NCI-H187 treated with DMSO at 0.1 percent for 48 hours (cell line): ENCODE measurements at places on chromosomes 5 and 9.

GRCh38 chr9:83125671-83126070 is 62.7 kb upstream of the RASEF start:
- no peak for DNase-seq

GRCh38 chr5:132274050-132274792 is 16.7 kb downstream of the PDLIM4 start:
- DNase-seq, result no peak

GRCh38 chr9:86783884-86784283 is 163.4 kb downstream of the GAS1 start:
- DNase-seq, result no peak

DNA sequence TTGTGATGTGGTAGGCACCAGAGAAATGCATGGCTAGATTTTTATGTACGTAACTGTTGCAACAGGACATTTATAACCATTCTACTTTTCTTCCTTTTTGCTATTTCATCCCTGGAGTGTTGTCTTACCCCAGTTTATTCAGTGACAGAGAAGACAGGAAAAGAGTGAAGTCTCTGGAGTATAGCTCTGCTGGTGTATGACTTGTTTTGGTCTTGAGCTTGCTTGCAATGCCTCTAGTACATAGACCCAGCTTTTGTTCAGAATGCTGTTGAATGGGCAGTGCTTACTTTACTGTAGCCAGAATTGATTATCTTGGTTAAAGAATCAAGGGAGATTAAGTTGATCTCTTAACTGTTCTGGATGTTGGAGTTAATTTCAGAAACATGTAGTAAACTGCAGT is 94.3 kb downstream of the PBX3 start:
- no peak for DNase-seq

DNA sequence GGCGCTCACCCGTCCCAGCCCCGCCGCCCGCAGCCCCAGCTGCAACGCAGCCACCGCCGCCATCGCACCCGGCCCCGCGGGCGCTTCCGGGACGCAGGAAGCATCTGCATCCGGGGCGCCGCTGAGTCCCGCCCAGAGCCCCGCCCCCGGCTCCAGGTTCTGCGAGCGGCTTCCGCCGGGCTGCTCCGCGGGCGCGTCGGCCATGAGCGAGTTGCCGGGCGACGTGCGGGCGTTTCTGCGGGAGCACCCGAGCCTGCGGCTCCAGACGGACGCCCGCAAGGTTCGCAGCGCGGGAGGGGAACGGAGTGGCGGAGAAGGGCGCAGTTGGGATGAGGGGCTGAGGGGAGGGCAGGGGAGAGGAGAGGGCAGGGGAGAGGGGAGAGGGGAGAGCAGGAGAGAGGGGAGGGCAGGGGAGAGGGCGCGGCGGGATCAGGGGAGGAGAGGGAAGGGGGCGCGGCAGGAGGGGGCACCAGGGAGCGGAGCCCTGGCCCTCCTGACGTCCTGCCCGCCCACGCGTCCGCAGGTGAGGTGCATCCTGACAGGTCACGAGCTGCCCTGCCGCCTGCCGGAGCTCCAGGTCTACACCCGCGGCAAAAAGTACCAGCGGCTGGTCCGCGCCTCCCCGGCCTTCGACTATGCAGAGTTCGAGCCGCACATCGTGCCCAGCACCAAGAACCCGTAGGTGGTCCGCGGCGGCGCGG is at the start of the genes SURF1 and SURF2:
TSS of gene SURF1 (minus strand) at position 97 of the 701 bp plus-strand sequence. CDS start at position 63, 34 bp downstream.
TSS of gene SURF2 (plus strand) at position 160 of the 701 bp plus-strand sequence. CDS start at position 203, 43 bp downstream.
- no peak for DNase-seq

GRCh38 chr5:123503299-123503698 is 8.7 kb upstream of the CSNK1G3 start:
- DNase-seq, result no peak

DNA sequence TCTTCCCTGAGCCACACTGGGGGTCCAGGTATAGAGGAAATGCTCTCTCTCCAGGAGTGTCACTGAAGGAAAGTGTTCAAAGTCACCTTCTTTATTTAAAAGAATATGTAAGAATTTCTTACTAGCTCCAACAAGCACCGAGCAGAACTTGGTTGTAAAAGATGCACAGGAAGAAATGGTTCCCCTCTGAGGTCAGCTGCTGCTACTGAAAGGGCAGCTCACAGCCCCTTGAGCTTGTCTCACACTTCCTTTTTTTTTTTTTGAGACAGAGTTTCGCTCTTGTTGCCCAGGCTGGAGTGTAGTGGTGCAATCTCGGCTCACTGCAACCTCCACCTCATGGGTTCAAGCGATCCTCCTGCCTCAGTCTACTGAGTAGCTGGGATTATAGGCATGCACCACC is 77.2 kb downstream of the PRRT1B start:
- DNase-seq, result no peak

GRCh38 chr5:132748522-132749000 is 1.3 kb downstream of the CCNI2 start:
- DNase-seq, result no peak

- no peak for DNase-seq
Observed at GRCh38 chr5:173011566-173011965, 28.0 kb downstream of the ATP6V0E1 start.

DNA sequence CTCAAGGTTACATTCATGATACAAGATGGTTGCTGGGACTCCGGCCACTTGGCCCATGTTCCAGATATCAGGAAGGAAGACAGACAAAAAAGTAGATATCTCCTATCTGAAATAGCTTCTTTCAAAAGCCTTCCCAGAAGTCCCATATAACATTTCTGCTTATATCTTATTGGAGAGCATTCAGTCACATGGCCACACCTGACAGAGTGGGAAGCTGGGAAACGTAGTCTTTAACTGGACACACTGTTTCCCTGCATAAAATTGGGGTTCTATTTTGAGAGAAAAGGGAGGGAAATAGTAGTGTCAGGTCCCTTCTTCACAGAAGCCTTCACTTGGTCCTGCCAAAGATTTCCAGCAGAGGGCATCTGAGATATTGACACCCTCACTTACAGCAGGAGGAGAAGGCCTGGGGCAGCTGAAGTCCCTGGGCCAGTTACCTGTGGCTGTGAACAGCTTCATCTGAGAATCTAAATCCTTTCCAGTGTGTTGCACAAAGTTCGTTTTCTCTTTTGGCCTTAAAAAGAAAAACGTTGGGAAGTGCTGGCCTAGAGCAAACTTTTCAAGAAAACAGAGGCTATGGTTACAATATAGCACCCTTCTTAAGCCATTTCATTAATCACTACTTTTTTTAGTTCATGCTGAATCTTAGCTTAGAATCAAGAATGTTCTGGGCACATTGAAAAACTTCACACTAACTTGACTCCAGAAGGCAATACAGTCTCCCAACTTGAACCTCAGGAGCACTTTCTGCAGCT is 33.5 kb downstream of the SPEF2 start:
- DNase-seq, result no peak

DNA sequence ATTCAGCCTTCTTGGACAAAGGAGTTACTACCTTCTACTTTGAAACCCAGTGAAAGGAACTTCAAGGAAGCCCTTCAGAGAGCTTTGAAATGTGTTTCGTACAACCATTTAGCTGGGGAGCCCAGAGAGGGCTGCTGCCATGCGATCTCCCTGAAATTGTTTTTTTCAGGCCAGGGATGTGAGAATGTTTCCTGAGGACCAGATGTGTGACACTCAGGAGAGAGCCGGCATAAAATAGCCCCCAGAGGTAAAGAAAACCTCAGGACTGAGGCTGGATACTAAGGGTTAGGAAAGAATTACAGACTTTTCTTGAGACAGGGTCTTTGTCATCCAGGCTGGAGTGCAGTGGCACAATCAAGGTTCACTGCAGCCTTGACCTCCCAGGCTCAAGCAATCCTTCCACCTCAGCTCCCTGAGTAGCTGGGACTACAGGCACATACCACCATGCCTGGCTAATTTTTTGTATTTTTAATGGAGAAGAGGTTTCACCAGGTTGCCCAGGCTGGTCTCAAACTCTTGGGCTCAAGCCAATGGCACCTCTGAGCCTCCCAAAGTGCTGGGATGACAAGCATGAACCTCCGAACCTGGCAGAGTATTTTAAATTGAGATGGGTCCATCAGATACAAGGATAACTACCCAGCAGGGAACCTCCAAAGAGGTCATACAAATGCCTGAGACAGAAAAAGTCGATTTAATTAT is 8.4 kb downstream of the RPL37 start:
- no peak for DNase-seq

GRCh38 chr9:114867327-114867726 is 61.5 kb upstream of the TNFSF15 start:
- DNase-seq, result no peak

GRCh38 chr9:23621924-23622323 is 204.1 kb downstream of the ELAVL2 start:
- no peak for DNase-seq

- no peak for DNase-seq
Observed at GRCh38 chr5:77251921-77252320, 41.4 kb downstream of the PDE8B start.

DNA sequence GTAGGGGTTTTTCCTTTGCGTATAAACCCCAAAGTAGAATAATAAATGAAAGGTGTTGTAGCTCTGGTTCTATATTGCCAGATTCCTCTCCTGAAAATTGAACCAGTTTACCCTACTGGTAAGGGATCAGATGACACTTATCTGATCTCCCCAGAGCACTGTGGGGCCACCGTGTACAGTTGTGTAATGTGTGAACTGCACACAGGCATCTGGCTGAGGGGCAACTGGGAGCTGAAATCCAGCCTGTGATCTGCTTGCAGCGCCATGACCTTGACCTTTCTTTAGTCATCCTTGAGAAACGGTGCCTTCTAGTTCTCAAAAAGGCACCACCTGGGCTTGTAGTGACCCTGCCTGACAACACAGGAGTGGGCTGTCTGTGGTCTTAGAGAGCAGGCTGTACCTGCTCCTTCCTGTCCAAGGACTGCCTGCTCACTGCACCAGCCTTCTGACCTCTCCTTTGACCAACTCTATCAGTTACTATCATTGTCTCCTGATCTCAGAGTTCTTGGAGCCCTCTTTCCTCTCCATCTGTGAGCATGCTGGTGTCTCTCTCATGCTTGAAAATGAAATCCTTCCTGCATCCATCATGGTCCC is 40.2 kb downstream of the PDE6A start:
- no peak for DNase-seq

DNA sequence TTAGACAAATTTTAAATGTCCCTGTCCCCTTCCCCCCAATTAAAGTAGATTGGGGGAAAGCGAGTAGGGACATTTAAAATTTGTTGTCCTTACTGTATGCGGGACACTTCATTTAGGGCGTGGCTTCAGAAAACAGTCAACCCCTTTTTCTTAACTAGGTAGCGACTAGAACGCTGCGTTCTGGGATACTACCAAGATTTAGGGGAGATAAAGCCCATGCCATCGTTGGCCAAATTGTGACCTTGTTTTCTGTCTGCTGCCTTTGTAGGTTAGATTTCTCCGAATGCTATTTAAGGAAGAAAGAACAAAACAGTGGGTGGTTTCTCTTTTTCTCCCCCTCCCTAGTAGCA is 1.2 kb downstream of the CKS2 start:
- DNase-seq, result no peak

GRCh38 chr9:38118862-38119438 is 49.9 kb upstream of the SHB start:
- no peak for DNase-seq

- no peak for DNase-seq
Observed at GRCh38 chr9:82997476-82998140, 65.3 kb downstream of the RASEF start.

DNA sequence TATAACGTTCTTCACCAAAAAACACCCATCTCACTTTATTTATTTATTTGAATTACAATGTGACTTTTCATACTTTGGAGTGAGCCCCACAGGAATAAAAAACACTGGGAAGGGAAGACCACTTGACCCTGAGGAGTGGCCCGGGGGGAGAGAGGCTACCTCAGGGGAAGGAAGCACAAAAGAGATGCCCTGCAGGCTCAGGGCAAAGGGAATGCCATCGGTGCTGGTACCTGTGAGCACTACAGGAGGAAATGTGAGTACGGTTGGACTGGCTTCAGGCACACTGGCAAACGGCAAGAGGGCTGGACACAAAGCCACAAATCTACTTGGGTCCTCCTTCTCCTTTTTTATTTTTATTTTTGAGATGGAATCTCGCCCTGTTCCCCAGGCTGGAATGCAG is 363.9 kb upstream of the KLF4 start:
- no peak for DNase-seq

DNA sequence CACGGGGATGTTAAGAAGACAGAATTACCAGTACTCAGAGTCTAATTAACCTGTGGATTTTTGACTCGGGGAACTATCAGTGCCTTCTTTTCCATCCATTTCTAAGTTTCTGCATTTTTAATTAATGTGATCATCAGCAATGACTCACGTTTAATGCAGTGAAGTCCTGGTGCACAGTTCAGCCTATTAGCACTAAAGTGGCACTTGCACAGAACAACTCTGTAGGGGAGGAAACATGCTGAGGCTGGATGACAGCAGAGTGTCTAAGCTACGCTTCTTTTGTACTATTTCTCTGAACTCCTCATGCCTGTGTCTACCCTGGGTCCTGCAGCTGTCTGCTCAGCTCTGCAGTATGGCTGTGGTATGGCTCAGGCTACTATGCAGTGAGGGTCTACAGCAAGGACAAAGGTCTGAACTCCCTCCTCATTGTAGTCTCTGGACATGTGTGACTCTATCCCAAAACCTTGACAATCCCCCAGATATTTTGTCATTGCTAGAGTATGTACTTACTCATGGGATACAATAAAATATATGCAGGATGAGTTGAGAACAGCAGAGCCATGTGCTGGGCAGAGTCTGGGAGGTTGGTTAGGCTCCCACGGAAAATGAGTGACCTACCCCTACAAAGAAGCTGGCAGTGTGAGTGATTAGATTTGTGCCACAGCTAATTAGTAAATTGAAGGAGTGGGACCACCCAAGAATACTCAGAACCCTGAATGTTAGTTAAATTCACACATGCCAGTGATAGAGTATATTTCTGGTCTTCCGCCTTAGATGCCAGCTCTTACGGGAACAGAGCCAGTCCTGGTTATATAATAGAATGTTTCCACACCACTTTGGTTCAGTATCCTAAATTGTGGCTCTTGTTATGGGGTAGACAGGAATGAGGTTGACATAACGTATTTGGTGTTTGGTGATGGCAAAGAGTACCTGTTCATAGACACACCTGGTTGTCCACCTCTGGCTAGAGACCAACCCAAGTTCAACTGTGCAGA is 148.0 kb downstream of the GHR start:
- no peak for DNase-seq

GRCh38 chr9:136775191-136775590 is 10.9 kb upstream of the LCN15 start:
- DNase-seq, result no peak

DNA sequence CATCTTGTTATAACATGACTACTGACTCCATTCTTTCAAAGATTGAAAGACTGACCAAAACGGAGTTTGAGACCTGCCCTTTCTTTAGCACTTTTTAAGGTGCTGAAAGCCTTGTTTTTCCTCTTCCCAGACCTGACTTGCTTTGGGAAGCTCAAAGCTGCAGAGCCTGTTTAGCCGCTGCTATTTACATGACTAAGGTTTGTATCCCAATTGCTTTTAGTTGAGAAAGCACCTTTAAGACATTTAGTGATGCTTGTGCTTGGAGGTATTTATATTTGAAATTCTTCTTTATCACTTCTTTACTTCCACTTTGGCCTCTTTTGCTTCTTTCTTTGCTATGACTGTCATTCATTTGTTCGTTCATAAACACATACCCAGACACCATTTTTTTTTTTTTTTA is 182.6 kb upstream of the ELL2 start:
- no peak for DNase-seq

GRCh38 chr5:167381457-167381856 is 910.0 kb upstream of the WWC1 start:
- no peak for DNase-seq
